Foreskin fibroblast (primary cell): ENCODE measurements at places on chromosomes 5 and 9.

- DNase-seq = no peak
Measured at GRCh38 chr5:132750471-132751230, 3.4 kb downstream of the CCNI2 start.

DNA sequence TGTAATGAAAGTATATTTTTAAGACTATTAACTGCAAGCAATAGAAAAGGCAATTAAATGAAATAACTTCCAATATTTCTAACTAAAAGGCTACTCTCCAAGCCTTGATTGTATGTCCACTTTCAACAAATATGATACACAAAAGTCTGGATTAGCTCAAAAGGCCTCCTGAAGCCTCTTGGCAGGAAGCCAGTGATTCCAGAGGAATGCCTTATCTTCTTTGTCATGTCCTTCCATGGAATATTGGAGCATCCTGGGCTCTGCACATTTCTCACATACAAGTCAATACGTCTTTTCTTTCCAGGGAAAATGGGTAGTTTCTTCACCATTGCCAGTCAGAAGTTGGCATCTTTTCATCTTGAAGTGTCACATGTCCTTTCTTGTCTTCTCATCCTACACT is 357.8 kb downstream of the KDM4C start:
- no peak for DNase-seq

- DNase-seq = peak; percentile 2
Measured at GRCh38 chr5:36790847-36791246, 85.7 kb upstream of the NIPBL start.

- DNase-seq = peak; percentile 22
Measured at GRCh38 chr9:113737517-113738271, 138.4 kb upstream of the ZNF618 start.

DNA sequence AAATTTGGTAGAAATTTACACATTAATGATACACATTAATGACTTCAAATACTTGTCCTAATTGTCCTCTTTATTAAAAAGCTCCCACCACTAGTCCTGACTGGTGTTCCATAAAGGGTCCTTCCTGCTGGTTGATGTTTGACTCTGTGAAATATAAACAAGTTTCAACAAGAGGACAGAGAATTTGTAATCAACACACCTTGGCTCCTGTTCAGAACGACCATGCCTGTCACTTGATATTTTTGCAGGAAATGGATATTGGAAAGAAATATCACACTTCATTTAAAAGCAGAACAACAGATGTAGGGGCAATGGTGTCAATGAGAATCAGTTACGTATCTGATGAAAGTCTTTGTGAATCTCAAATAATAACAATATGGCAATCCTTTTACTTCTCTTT is 211.7 kb downstream of the ENC1 start:
- DNase-seq = no peak

GRCh38 chr5:144015961-144016360 is 154.5 kb downstream of the YIPF5 start:
- DNase-seq = no peak

DNA sequence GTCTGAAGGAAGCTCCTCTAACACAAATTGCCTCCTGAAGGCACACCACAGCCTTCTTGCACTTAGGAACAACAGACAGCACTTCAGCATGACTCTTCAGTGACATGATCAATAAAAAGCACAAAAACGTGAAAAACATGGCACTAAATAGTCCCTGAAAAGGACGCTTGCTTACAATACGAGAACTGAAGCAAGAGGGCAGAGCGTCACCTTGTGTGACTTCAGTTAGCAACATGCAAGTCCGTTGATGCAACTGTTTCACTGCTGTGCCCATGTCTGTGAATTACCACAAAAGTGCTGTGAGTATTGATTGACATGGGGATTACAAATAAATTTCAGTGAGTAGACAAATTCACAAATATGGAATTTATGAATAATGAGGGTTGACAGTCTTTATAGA is 219.9 kb upstream of the GAS1 start:
- peak; percentile 3 for DNase-seq

- peak; percentile 54 for DNase-seq
Measured at GRCh38 chr5:110896901-110897300, 158.1 kb downstream of the SLC25A46 start.

DNA sequence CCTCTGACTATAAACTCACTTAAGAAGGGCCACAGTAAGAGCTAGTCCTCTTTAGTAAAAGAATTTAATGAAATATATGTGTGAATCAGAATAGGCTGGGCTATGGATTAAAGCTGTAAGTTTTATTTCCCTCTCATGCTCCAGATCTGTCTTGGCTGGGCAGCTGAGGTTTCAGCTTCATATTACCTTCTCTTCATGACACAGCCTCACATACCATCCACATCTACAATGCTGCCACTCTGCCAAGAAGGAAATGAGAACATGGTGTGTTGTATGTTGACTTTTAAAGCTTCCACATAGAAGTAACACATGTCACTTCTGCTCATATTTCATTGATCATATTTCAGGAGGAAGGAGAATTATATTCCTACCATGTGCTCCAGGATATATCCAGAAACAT is 776.0 kb upstream of the ACO1 start:
- peak; percentile 83 for DNase-seq

- no peak for DNase-seq
Measured at GRCh38 chr5:151248651-151249050, 4.3 kb upstream of the GM2A start.

DNA sequence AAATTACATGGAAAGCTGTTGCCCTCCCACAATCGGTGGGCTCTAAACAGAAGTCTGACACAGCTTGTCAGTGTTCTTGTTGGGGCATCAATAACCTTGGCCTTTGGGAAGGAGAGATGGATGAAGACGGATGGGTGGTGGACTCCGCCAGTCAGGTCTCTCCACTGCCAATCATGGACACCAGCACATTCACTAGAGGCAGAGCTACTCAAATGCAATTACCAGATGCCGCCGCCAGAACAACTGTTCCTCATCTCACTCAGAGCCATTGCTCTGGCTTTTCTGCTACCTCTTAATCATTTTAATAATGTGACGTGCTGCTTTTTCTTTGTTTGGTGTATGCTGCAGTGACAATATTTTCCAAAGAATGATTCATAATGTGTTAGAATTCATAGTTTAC is 27.9 kb upstream of the SEMA5A start:
- no peak for DNase-seq

GRCh38 chr5:163964671-163965070 is 459.3 kb downstream of the MAT2B start:
- no peak for DNase-seq

GRCh38 chr5:154761046-154761736 is 6.0 kb downstream of the LARP1 start:
- DNase-seq = no peak

- DNase-seq = no peak
Measured at GRCh38 chr9:79236466-79236865, 335.3 kb upstream of the TLE4 start.

- peak; percentile 64 for DNase-seq
Measured at GRCh38 chr5:122076669-122077365, 1.2 kb downstream of the LOX start.

DNA sequence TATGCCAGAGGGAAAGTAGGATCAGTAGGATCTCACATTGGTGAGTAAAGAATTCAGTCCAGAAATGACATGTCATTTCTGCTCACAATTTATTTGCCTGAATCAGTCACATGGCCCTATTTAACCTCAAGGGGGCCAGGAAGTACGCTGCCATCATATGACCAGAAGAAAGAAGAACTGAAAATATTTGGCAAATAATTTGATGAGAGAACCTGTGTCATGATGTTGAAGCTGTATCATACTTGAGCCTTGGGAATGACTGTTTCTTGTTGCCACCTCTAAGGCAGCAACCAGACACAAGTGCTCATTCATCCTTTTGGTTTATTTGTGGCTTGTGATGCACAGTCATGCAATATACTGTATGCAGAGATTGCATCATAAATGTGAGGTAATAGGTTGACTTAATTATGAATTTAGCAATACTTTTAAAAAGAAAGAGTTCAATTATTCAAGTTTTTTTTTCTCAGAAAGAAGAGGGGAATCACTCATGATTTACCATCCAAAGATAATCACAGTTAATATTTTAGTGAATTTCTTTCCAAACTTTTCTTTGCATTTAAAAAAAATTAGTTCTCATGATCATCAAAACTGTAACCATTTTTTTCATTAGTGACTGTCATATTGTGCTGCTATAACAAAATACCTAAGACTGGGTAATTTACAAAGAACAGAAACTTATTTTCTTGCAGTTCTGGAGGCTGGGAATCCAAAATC is 8.2 kb upstream of the ZFYVE16 start:
- peak; percentile 70 for DNase-seq

- no peak for DNase-seq
Measured at GRCh38 chr9:125497906-125498305, 209.1 kb downstream of the MAPKAP1 start.

DNA sequence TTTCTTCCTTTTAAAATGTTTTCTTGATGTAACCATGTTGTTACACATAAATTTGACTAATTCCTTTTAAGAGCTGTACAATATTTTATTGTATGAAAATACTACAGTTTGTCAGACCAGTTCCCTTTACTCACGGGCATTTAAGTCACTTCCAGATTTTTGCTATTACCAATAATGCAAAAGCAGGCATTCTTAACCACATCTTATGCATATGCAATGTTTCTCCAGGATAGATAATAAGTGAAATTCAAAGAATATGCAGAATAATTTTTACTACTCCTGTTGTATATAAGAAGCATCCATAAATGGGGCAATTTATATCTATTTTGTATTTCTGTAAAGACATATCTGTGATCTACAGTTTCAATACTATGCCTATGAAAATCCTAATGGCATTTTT is 77.3 kb downstream of the FNIP1 start:
- DNase-seq = no peak

DNA sequence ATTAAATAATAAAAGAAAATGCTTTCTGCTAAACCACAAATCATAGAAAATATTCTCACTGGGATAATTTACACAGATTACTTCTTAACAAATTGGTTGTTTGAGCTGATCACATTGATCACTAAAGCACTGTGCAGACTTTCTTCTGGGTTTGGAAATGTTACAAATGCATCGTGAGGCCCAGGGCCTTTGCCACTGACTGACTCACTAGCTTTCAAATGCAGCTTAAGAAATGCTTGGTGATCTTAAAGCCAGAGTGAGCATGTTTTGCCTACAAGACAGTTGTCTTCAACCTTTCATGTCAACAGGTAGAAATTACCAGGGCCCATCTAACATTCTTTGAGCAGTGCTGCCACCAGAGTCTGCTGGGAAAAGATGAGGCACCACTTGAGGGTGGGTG is 252.3 kb upstream of the ADRA1B start:
- peak; percentile 43 for DNase-seq

DNA sequence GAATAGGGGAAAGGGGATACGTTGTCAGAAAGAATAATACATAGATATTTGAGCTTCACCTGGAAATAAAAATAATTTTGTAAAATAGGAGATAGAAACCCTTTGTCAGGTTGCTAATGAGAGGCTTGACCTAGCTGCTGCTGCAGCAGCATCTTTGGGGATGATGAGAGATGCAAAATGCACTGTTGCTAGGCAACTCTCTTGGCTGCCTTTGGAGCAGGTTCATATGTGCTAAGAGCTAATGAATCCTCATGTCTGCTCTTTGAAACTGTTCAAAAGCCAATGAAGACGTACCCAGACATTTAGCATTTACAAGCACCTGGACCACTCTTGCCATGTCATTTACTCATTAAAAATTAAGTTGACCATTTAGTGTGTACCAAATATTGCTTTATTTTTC is 121.7 kb downstream of the FOCAD start:
- no peak for DNase-seq

GRCh38 chr9:8621416-8621815 is 821.8 kb upstream of the DMAC1 start:
- DNase-seq = no peak

- no peak for DNase-seq
Measured at GRCh38 chr5:94670726-94671125, 52.3 kb downstream of the SLF1 start.

DNA sequence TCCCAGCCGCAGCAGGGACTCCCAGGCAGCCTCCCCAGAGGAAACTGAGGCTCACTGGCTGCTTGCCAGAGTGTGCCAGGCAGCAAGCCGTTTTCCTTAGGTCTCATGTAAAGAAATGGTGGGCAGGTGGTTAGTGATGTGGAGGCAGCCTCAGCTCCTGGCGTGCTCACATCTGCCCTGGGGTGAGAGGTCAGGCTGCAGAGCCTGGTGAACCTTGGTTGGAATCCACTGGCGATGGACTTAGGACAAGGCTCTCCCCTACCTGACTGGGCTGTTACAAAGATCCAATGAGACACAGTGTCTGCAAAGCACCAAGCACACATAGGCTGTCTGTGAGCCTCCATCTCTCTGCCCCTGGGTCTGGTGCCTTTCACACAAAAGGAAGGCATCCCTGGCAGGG is 30.9 kb downstream of the LHX6 start:
- no peak for DNase-seq

GRCh38 chr9:136107155-136107952 is 11.3 kb downstream of the TMEM250 start:
- no peak for DNase-seq

- peak; percentile 76 for DNase-seq
Measured at GRCh38 chr5:442335-443238, at the start of gene EXOC3. EXOC3 (plus strand) TSS chr5:443176; CDS start chr5:446206, 3,030 bp downstream.

DNA sequence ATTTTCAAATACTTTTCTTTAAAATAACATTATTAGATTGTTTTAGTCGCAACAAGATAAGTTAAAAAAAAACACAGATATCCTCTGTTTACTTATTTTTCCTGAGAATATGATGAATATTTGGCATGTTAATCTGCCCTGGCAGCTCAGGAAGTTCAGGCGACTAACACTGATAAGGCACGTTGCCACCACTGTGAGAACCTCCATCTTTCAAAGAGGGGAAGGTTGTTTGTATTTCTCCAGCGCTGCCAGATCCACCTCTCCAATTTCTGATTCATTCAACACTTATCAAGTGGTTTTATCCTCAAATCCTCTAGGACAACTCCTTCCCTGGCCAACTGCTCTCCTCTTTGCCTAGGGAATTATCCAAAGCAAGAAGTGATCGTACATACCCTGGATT is 21.8 kb downstream of the CTNNAL1 start:
- DNase-seq = no peak

GRCh38 chr9:87338088-87338989 is 159.3 kb upstream of the DAPK1 start:
- no peak for DNase-seq

DNA sequence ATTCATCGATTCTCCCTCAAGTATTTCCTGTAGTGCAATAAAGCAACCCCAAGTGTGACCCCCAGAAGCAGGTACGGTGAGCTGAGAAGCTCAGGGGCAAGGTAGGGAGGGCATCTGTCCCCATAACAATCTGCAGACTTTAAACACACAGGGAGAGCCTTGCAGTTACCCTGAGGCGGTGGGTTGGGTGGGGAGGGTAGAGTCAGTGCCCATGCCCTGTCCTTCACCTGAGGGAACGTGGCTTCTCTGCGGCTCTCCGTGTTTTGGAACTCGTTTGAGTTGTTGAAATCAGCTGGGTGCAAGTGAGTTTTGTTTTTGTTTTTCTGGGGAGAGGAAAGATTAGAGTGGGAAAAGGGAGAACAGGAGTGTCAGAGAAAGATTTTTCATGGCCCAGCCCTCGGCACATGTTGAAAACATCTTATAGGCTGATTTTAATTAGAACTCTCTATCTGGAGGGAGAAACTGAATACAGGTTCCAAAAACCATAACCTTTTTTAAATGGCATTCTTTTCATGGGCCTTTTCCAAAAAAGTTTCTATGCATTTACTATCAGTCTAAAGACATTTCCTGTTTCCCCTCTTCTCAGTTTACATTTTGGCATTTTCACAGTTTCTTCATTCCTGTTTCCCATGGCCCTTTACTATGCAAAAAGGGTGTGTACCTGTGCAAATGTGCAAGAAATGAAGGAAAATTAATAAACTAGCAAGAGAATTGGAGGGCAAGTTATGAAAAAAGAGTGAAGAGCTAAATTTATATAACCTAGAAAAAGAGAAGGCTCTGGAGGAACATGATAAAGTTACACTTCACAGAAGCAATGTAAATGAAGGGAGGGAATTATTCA is 266.5 kb upstream of the VLDLR start:
- DNase-seq = no peak
